ENCODE measurements at places on chromosomes 1 and 21.

DNA sequence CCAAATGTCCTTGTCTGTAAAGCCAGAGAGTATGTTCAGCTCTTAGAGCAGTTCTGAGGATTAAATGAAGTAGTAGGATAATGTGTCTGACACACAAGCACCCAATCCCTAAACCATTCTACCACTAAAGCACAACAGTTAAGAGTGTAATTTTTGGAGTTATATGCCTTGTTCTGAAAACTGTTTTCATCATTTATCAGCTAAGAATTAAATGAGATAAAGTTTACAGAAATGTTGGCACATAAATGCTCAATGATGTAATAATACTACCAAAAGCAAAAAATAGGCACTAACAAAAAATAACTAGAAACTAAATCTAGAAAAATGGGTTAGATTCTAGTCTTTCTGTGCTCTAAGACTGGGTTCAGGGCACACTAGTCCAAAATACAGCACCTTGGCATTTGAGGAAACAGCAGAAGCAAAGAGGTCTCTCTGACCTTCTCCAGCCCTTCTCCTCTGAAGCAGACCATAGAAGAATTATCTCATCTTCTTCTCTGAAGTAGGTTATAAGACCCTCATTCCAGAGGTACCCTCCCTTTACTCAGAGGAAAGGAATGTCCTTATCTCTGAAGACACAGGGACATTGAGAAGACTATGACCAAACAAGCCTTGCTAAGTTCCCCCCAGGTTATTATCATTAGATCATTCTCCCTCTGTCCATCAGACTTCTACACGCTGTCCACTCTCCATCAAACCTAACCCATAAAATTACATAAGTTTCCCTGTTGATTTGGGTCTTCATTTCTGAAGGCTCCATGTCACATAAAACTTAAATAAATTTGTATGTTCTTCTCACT is 20.6 kb downstream of the ABL2 start:
- no peak for DNase-seq

DNA sequence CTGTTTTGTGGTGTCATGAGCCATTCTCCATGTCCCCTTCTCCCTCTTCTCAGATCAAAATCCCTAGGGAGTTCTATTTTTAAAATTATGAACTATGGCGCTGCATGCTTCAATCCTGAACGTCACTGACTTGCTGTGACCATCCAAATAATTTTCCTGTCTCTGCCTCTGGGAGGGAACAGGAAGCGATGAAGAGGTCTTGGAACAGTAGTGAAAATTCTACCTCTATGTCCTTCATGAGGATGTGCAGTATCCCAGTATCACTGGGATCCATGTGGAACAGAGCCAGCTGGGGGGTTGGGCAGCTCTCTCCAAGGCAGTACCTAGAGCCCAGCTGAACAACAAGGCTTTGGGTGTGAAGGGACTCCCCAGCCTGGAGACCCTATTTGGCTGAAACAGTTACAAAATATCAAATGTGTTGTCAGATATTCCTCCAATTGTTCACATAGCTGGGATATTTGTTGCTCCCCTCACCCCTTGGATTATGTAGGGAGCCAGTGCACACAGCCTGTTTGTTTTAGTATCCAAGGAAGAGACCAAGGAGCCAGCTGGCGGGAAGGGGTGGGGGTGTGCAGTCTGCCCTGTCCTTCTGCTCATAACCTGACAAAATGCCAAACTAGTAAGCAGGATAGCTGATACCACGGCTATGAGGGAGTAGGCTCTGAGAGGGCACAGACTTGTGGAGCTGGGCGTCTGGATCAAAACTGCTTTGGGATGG is 7.6 kb downstream of the DCLRE1B start:
- DNase-seq: peak; percentile 47

DNA sequence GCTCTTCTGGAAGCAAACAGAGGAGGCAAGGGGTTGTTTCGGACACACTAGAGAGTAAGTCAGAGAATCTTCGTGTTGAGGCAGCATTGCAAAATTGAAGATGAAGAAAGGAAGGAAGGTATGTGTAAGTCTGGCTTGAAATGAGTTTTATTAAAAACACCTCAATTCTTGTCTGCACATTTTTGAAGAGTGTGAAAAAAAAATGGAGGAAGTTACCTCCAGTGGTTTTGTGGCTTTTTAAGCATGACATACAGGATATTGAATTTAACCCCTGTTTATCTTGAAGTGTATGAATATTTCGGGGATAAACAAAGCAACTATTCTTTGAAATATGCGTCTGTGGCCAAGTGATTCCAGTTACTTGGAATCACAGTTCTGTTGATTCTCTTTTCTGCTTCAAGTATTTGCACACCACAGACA is 203.2 kb upstream of the SGIP1 start:
- no peak for DNase-seq

- DNase-seq: no peak
These were observed 25.0 kb downstream of the RCSD1 start for GRCh38 chr1:167654975-167655575.

- DNase-seq: no peak
These were observed 136.7 kb downstream of the ADSS2 start for GRCh38 chr1:244314921-244315559.

DNA sequence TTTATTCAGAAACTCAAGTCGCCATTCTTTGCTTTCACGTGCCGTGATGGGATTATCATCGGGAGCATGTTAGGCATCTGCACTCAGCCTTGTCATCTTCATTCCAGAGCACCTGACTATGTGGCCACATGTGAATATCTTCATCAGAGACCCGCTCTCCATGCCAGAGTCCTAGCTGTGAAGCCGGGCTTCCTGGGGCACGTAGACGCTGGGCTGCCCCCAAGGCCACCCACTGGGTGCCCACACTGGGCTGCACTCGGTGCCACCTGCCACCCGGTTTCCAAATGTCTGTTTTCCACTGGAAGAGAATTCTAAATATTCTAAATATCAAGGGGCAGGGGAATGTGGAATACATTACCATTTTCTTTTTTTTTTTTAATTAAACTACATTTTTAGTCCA is 43.8 kb downstream of the SLC37A1 start:
- DNase-seq: no peak

GRCh38 chr1:168163670-168164069 is 15.1 kb upstream of the TIPRL start:
- no peak for DNase-seq

DNA sequence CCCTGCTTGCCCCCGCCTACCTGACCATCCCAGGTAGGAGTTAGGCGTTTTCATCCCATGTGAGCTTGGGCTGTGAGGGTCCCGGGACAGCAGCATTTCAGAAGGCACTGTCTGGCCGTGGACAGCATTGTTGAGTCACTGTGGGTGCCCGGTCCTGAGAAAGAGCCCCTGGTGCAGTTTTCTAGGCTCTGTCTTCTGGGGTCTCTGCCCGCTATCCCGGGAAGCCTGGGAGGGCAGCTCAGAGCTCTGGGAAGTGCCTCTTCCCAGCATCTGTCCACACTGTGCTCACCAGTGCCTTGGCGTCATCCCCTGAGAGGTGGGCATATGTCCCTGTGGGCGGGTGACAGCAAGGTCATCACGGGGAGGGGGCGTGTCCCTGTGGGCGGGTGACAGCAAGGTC is 11.4 kb upstream of the ZNF669 start:
- DNase-seq: no peak

DNA sequence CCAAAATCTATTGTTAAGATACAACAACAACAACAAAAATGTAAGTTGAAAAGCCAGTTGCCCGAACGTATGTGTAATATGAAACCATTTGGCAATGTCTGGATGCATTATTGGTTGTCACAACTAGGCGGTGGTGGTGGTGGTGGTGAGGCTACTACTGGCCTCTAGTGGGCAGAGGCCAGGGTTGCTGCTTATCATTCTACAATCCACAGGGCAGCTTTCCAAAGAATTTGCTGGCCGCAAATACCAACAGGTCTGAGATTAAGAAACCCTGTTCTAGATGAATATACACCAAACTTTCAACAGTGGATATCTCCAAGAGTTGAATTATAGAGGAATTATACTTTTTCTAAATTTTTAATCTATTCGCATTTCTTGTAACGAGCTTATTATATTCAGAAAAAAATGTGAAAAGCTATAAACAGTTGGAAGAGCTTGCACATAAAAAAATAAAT is 26.8 kb upstream of the ZNF697 start:
- peak; percentile 83 for DNase-seq

- DNase-seq: no peak
These were observed 387.6 kb downstream of the LTN1 start for GRCh38 chr21:28604946-28605537.

- DNase-seq: no peak
These were observed 136.5 kb downstream of the ZZZ3 start for GRCh38 chr1:77545970-77546369.

- DNase-seq: no peak
These were observed 131.6 kb upstream of the IVNS1ABP start for GRCh38 chr1:185448591-185449186.

GRCh38 chr1:11321656-11322491 is 48.9 kb downstream of the UBIAD1 start:
- DNase-seq: no peak

DNA sequence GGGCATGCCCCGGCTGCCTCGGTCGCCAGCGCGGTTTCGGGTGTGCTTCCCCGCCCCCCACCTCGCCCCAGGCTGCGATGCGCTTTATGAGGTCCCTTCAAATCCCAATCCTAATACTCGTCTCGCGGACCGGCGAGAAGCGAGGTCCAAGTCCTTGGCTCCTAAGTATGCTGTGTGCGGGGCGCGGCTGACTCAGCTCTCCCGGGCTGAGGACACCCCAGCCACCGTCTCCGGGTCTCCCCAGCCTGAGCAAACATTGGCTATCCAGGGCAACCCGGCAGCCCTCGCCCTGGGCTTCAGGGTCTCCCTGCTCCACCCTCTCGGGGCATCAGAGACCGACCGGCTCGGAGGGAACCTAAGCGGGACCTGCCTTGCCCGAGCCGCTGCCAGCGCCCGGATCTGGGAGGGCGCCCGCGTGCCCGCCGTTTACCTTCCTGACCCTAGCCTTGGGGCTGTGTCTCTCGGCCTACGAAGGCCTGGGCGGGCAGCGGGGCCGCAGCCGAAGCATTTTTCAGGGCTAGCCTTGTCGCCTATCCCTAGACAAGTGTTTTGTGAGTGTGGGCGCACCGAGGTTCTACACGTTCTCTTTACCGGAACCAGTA is 1.2 kb downstream of the ITPKB start:
- DNase-seq: no peak

DNA sequence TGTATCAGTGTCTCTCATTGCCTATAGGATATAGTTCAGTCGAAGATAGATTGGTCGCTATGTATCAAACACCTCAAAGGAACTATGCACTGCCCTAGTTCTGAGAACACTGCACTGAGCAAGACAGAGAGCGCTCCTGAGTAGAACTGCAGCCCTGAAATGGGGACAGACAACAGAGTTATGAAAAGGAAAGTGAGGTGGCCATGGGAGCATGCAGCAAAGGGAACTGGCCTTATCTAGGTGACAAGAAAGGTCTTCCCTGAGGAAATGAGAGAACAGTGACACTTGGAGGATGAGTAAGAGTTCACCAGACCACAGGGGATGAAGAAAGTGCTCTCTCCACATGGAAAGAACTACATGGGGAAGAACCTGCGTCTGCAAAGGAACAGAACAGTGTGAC is 7.5 kb upstream of the G0S2 start:
- DNase-seq: no peak

DNA sequence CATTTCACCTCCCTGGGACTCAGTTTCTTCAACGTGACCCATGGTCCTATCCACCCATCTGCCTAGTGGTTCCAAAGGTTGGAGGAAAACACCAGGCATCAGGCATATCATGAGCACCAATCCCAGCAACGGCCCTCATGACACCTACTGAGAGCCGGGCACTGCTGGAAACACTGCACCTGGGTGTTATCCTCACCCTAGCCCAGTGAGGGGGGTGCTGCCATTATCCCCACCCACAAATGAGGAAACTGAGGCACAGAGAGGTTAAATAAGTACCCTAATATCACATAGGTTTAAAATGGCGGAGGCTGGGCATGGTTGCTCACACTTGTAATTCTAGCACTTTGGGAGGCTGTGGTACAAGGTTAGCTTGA is 206.9 kb downstream of the MATN1 start:
- no peak for DNase-seq

DNA sequence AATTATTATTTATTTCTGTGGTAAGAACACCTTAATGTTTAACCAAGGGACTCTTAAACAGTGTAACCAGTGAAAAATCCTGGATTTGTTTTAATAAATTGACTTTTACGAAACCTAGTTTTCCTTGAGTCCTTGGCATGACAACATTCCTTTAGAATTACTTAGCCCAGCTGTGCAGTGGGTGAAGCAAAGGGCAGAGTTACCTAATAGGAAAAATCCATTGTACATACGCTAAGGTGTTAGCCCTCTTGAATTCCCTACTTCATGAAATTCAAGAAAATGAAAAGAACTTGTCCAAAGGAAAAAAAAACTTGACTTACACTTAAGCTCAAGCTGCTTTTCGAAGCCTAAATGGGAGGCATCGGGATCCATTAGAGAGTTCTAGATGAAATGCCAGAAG is 852.0 kb upstream of the ADAMTS5 start:
- no peak for DNase-seq

DNA sequence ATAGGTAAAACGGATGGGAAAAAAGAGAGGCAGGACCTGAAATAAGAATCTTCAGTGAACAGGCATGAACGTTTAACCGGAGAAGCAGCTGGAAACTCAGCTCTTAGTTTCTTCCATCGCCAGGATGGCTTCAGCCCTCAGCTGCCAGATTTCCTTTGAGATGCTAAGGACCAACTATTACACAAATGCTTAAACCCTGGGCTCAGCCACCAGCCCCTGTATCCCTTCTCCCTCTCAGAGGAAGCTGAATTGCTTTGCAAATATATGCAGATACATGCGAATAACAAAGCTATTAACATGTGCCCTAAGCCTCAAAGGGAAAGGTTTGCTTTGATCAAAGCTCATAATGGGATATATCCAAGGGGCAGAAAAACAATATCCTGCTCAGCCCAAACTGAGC is 515.1 kb downstream of the OMA1 start:
- DNase-seq: no peak

GRCh38 chr1:247906504-247907047 is 11.2 kb downstream of the OR2W3 start:
- DNase-seq: no peak

DNA sequence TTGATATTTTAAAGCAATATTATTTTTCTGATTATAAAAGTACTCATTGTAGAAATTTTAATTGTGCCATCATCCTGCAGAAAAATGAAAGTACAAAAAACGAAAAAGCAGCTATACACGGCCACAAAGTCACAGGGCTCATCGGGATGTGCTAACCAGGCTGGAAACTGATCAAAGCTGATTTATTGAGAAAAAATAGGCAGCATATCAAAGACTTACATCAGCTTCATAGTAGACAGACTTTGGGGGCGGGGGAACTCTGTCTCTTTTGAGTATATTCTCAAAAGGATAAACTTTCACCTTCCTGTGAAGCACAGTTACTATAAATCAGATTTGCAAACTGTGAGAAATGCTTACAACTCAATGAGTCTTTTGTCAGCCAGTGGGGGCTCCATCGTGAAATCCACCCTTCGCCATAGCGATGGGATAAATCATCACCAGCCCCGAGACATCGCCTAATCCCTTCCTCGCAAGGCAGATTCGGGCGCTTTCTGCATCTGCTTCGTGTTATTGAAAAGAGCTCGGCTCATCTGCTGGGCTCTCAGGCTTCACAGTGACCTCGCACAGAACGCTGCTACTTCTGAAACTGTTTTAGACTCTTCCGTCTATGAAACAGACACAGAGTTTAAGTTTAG is 69.2 kb upstream of the ERG start:
- DNase-seq: peak; percentile 16

- DNase-seq: no peak
These were observed 56.6 kb downstream of the NKAIN1 start for GRCh38 chr1:31183126-31183525.
